ENCODE measurements at places on chromosomes 6 and 20. TPM values are rescaled to one million over a fixed set of nuclear protein-coding genes. Genes with fewer than 3 reads are reported as not detected.

GRCh38 chr20:39105551-39105950, 143.4 kb downstream of the DHX35 start:
- no peak for DNase-seq

DNA sequence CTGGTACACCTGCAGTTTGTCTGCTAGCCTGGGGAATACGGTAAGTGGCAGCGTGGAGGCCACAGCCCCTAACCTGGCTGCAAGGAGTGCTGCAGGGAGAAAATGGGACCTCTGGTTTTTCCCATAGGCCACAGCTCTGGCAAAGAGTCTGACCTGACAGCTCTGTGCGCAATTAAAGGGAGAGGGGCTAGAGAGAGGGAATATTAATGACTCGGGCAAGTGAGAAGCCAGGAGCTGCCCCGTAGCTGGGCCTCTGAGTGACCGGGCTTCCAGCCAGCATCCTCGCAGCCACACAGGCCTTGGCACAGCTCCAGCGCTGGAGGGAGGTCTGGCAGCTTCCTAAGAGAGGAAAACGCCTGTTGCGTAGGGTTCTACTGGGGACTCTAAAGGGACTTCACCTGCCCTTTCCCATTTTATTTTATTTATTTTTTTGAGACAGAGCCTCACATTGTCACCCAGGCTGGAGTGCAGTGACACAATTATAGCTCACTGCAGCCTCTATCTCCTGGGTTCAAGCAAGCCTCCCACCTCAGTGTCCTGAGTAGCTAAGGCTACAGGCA, 18.2 kb upstream of the OCSTAMP start:
- DNase-seq: no peak

Gene DCBLD1
- total RNA-seq: 5.6 TPM

DNA sequence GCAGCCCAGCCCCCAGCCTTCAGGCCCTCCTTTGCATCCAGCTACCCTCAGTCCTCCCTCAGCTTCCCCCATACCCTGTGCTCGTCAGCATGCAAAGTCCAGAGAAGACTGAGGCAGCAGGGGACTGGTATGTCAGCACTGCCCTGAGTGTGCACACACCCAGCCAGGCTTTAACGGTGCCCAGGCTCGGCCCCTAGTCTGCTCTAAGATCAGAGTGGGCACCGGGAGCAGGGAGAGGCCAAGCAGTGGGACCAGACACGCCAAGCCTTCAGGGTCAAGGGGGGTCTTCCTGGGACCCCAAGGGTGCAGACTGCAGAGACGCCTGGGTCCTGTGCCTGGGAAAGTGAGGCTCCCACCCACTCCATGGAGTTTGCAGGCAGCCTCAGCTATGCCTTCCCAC, 74.7 kb downstream of the GPR63 start:
- DNase-seq: no peak
